ENCODE measurements at places on chromosomes 3 and 15.

DNA sequence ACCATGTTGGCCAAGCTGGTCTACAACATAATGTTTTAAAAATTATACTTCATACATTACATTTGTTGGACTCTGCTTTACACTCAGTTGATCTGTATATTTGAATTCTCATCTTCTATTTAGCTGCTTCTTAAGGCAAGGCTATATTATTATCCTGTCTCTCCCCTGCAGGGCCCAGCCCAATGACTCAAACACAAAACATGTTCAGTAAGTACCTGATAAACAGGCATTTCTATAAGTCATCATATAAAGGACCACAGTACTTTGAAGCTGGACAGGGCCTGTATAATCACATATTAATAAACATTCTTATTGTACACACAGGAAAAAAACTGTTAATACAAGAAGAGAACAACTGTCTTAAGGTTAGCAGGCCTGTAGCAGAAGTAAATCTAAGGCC is 36.2 kb downstream of the NGLY1 start:
- no peak for DNase-seq

DNA sequence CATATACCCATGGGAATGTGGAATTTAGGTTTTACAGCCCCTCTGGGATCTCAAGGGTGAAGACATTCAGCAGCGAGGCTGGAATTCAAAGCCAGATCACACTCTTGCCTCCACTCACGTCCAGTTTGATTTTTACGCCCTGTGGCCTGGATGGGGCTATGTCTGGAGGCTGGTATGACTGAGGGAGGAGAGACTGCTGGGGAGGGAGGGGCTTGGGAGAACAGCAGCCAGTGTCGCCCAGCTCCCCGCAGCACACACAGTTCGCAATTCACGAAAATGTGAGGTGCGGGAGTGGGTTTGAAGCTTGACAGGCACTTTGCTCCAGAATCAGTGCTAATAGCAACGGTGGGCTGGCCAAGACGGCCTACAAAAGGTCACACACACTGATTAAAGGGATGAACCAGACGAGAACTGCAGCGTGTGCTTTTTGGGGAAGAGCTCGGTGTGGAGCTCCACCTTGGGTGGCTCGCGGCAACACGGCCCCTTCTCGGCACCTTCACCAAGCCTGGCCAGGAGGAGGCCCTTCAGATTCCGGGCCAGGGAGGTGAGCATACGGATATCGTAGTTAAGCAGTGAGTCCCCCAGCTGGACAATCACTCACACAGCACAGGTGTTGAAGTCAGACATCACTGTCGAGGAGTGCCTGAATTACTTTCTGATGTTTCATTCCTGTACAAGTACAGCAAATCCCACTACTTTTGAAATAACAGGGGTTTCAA is 16.4 kb downstream of the EHD4 start:
- no peak for DNase-seq

- peak; percentile 85 for DNase-seq
Measured at GRCh38 chr15:55289746-55290527, at the start of gene RAB27A. Gene RAB27A, minus strand, starts transcription at chr15:55289813. Its CDS starts 54,879 bp downstream, at chr15:55234934.

DNA sequence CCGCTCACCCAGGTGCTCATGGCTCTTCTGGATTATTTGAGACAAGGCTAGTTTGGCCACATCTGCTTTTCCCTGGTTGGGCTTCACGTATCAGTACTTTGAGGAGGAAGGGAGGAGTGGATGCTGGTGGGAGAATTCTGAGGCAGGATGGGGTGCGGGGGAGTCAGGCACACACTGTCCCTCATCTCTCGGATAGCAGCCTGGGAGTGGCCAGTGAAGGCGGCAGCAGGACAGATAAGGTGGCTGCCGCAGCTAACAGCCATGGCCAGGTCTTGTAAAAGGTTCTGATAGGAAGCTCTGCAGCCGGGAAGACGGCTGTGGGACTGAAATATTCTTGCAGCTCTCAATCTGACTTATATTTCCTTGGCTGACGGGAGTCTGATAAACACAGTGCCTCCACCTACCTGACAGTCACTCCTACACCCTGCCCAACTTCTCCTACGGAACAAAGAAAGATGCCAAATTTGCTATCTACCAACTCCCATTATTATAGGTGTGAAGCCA is 87.3 kb downstream of the MESD start:
- DNase-seq = no peak

DNA sequence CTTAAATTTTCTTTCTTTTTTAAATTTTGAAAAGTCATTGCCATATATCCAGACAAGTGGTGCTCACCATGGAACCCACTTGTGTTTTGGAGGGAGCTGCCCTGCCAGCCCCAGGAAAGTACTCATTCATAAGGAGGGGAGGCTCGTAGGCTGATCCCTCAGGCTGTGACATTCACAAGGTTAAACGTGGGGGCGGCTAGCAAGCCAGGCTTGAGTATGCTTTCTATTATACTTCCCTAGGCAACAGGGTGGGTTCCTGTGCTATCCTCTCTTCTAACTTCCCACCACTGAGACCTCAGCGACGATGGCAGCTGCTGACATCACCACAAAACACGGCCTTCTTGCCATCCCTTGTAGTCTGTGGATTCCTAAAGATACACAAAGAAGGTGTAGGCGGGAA is 160.5 kb upstream of the C2CD4B start:
- no peak for DNase-seq

GRCh38 chr3:189590223-189590622 is 41.0 kb upstream of the TP63 start:
- no peak for DNase-seq

DNA sequence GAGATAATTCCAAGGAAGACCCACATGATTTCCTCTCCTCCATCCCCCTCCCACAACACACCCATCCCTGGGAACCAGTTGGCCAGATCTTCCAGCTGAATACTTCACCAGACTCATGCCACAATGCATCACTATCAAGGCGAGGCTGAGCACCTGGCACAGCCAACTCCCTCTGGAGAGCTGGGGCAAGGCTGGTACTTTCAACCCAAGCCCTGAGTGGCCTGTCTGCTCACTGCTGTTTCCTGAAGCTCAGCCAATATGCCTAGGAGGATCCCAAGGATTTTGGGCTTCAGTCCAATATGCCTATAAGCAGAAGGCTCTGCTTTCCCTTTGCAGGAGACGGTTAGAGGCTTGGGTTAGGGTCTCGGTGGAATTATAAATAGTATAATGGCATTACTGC is 90.9 kb upstream of the NEO1 start:
- no peak for DNase-seq

- no peak for DNase-seq
Measured at GRCh38 chr3:186425788-186426730, 64.0 kb upstream of the DGKG start.

- no peak for DNase-seq
Measured at GRCh38 chr3:58293516-58293915, 12.5 kb upstream of the RPP14 start.

GRCh38 chr3:156847752-156848448 is 21.7 kb downstream of the LEKR1 start:
- DNase-seq = no peak

GRCh38 chr3:186902154-186902553 is 28.2 kb upstream of the ST6GAL1 start:
- DNase-seq = no peak

GRCh38 chr15:73150831-73151230 is 98.6 kb downstream of the NEO1 start:
- DNase-seq = no peak

DNA sequence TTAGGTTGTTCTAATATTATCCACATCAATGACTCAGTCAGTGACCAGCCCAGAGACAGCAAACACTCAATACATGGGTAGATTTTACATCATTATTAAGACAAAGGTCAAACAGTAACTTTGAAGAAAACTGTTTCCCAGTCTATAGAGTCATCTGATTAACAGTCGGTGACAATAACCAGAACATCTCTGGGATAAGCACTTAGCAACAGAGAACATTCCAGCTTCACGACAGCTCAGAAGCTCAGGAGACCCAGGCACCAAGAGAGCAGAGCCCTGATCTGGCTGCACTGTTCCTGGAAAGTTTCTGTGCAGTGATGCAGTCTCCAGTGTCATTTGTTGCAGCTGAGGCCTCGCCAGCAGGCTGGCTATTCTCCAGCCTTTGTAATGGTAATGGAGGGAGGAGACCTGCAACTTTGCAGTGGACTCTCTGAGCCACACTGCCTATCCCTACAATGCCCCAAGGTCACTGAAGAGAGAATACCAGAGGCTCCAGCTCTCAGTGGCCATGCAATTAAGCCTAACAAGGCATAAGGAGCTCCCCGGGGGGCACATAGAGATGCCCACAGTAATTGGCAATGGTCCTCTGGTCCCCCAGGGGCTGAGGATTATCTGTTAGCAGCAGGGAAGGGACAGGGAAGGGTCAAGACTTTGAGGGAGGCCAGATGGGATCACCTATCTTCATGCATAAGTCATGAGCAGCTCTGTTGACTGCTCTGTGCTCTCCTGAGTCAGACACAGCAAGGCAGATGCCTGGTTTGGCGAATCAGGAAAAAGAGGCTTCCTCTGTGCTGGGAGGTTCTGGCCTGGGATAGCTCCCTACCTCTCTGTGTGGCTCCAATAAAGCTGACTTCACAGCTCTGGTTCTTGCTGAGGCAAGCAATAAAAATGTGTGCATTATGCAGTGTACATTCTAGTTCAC is 163.6 kb downstream of the CTNNB1 start:
- peak; percentile 39 for DNase-seq

DNA sequence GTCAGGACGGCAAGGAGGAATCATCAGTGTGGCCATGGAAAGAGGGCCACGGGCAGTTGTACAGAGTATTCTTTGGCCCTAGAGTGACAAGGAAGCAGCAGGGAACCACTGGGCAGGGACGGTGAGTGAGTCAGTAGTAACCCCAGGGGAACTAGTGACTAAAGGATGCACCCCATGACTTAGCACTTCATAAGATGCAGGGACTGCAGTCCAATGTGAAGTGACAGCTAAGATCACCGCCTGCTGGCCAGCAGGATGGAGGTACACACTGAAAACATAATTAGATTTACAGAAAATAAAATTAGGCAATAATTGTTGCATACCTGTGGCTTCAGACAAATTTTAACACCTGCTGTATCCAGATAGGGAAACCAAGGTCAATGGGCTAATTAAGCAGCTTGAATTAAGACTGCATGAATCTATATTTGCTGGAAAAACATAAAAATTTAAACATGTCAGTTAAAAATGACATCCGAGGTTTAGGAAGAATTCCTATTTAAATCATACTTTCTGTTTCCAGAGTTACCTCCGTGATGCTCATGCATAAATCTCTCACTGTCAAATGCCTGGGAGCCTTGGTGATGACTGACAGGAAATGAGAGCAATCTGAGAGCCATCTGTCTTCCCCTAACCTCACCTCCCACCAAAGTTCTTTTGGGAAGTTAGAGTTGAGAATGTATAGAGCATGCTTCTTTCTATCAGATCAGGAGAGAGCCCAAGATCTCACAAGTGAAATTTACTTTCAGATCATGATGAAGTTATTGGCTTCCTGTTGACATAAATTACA is 56.5 kb downstream of the DCLK3 start:
- DNase-seq = no peak

DNA sequence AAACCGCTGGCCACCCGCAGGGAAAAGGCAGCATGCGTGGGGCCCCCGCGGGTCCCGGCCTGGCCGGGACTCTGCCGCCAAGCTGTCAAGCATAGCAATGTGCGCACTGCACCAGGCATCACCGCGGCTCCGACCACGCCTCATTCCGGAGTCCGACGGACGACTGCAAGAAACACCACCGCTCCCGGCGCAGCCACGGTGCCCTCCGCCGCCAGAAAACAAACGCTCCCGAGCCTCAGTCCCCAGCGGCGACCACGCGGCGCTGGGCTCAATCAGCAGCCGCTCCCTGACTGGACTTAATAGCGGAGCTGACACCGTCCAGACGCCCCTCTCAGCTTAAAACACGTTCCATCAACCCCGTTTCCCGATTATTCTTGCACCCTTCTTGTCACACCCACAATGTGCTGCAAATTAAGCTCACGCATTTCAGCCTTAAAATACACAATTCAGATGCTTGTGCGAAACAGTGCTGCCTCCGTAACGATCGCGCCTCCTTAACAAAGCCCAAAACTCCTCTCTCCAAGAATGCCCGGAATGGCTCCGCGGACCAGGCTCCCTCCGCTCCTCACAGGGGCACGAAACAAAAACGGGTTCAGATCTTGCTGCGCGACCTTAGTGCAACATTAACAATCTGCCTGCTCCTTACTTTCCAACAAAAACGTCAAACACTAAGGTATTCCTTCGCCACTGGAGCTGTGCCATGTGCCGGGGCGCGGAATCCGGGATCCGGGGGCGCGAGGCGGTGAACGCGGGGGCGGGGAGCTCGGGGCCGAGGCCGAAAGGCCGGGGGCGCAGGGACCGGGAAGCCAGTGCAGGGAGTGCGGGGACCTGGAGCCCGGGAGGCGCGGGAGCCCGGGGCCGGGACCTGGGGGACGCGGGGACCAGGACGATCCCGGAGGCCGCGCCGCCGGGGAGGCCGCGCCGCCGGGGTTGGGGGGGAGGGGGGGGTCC is 655 bp downstream of the CYFIP1 start:
- DNase-seq = peak; percentile 81

- no peak for DNase-seq
Measured at GRCh38 chr3:42188376-42188775, 77.6 kb downstream of the CCK start.

DNA sequence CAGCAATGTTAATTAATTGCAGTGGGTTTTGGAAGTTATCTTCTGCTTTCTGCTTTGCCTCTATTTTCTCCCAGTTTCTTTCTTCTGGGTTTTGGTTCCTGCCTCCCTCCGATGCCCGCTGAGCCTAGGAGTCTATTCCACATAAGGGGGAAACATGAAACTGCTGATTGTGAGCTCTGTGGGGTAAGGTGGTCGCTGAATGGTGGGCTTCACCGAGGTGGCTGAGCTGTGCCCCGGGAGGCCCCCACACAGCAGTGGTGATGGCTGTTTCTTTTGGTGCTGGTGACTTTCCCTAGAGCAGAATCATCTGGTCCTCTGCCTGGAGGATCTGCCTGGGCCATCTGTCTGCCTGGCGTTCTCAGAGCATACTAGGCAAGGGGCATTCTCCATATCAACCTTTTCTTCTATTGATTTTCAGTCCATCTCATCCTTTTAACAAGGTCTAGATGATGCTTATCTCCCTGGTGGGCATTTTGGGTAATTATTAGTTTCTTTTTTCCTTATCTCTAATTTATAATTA is 68.8 kb upstream of the ATP2B2 start:
- DNase-seq = peak; percentile 35

- DNase-seq = no peak
Measured at GRCh38 chr3:129312671-129313414, 34.2 kb downstream of the HMCES start.

GRCh38 chr3:169147238-169148008 is 516.1 kb downstream of the MECOM start:
- peak; percentile 64 for DNase-seq

- DNase-seq = peak; percentile 47
Measured at GRCh38 chr3:73137736-73138403, 76.4 kb downstream of the EBLN2 start.

- DNase-seq = no peak
Measured at GRCh38 chr3:195140410-195140809, 130.5 kb downstream of the XXYLT1 start.

DNA sequence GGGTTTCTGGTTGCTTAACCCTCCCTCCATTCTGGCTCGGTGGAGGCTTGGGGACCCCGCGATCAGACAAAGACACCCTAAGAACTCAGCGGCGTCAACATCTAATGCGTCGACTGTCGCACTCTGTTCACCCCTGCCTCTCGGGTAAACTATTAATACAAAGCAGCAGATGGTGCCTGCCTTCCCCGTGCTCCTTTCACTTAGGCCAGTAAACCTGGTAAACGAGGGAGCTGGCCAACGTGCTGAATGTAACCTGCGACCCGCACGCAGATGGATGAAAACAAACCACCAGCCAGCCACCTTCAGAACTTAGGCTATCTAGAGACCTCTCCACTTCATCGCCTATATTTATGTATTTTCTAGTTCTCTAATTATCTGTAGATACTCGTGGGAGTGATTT is 848 bp upstream of the CADPS start:
- peak; percentile 2 for DNase-seq

GRCh38 chr3:115071601-115072000 is 75.5 kb downstream of the ZBTB20 start:
- DNase-seq = no peak
